Right hindlimb (tissue), 1 donor: ENCODE measurements at places on chromosomes 16 and 17.

- no peak for DNase-seq
These were observed 238.2 kb upstream of the ASIC2 start for GRCh38 chr17:33531311-33531710.

DNA sequence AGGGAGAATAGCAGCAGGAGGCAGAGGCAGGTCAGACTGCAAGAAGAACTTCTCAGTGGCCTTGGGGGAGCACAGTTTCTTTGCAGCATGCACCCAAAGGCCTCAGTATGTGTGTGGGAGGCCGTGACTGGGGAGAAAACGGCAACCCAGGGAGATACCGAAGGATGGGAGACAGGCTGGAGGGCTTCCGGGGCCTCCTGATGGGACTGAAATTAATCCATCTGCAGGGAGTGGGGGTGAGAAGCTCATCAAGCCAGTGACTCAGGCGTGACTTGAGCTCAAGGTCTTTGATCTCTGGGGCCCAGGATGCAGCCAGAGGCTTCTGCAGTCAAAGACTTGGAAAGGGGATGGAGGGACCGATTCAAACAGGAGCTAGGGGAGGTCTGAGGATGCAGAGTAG lies 5.1 kb upstream of the C17orf113 start:
- no peak for DNase-seq

DNA sequence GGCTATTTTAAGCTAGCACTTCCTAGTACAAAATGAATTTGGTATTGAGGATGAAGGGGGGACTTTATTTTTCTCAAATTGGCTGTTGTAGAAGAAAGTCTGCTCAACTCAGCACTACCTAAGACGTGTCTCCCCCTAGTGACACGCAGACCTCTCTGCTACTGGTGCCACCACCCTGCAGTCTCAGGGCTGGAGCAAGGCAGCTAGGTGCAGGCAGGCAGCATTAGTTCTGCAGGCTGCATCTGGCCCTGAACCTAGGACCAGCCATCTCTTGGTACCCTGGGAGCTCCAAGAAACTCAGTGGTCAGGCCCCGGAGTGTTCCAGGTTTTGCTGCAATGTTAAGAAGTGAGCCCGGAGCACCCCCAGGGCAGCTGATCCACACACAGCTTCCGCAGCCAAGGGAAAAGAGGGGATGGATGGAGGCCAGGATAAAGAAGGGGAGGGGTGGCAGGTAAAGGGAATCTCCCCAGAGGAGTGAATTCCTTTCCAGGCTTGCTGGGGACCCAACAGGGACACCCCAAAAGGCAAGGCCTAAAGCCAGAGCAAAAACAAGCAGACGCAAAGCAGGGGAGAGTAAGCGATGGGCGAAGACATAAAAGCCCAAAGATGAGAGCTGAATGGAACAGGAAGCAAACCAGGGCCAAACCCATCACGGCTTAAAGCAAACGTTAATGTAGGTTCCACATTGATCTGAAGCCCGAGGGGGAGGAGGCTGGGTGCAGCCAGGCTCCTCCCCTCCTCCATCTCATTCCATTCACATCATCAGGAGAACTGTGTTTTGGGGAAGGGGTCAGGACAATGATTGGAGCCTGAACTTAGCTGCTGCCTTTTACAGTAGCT lies 200.5 kb downstream of the ZFHX3 start:
- DNase-seq, result peak; percentile 44

GRCh38 chr17:79294459-79295071 lies 219.9 kb downstream of the ENGASE start:
- DNase-seq, result peak; percentile 80

- DNase-seq, result no peak
These were observed 683.1 kb upstream of the SALL1 start for GRCh38 chr16:51834133-51834532.

DNA sequence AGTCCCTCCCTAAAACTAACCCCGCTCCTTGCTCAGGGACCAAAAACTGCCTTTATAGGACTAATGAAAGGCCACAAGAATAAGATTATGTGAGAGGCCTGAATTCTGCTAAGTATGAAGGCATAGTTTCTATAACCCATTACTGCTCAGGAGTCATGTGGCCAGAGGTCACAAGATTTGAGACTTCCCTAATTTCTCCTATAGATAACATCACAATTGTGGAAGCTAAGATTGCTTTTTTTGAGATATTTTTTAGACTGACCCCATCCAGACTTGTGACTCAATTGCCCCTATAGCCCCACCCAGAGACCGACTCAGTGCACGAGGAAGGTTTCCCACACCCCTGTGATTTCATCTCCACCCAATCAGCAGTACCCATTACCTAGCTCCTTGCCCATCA lies 504.1 kb upstream of the GOT2 start:
- no peak for DNase-seq

DNA sequence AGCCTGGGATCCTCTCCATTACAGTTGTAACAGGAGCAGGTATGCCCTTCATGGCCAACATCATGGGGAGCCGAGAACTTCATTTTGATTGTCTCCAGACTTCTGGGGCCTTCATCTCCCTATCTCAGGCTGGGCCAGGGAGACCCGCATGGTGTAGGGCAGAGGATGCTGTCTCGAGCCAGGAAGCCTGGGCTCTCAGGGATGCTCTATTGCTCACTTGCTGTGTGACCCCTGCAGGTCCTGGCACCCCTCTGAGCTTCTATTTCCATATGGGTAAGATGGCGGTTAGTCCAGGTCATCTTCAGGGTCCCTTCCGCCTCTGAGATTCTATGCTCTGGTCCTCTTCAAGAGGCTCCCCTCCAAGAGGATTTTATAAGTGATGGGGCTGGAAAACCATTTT lies 20.6 kb upstream of the RNF135 start:
- DNase-seq, result no peak

DNA sequence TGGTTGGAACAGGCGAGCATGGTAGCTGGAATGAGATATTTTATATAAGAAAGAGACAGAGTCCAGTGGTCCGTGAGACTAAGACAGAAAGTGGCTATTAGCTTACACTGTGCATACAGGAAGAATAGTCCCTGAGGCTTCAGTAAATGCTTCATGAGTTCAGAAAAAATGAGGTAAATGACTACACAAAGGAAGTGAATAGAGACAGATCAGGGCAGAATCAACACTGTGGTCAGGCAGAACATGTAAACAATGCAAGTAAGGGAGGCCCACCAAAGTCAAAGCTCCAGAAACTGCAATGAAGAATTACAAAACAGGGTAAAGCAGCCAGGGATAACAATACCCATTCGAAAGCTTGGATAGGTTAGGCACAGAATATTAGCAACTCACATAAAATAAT lies 4.8 kb downstream of the ABCA10 start:
- DNase-seq, result no peak

DNA sequence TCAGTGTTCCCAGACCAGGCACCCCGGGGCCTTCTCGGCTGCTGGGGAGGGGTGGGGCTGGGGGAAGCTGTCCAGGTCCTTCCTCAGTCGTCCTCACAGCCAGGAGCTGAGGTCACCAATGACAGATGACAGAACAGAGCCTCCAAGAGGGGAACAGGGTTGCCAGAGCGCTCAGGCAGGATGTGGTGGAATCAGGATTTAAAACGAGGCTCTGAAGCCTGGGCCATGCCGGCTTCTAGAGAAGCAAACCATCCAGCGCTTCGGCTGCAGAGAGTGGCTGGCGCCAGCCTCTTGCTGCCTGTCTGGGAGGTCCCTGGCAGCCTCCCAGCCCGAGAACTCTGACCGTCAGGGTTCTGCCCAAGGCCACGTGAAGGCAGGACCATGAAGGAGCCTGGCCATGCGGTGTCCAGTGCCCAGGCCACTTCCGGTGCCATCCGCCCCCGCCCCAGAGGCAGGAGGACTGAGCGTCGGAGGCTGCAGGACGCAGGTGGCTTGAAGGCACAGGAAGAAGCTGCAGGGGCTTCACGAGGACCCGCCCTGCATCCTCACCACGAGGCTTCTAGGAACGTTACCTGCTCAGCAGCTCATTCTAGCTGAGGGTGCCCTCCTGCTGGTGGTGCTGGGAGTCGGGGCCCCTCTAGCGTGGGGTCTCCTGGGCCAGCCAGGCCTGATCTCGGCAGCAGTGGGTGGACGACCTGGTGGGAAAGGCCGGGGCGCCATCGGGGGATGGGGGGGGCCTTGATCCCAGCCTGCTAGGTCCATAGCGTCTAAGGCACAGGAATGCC lies 78.5 kb downstream of the KLHDC4 start:
- DNase-seq, result peak; percentile 64

- no peak for DNase-seq
These were observed 4.6 kb downstream of the RAI1 start for GRCh38 chr17:17685775-17686291.

GRCh38 chr16:999677-1000076 lies 18.1 kb downstream of the SOX8 start:
- no peak for DNase-seq

- no peak for DNase-seq
These were observed 2.2 kb downstream of the MYO19 start for GRCh38 chr17:36532435-36532975.

GRCh38 chr17:30347488-30347887 lies 13.6 kb upstream of the TMIGD1 start:
- DNase-seq, result no peak

DNA sequence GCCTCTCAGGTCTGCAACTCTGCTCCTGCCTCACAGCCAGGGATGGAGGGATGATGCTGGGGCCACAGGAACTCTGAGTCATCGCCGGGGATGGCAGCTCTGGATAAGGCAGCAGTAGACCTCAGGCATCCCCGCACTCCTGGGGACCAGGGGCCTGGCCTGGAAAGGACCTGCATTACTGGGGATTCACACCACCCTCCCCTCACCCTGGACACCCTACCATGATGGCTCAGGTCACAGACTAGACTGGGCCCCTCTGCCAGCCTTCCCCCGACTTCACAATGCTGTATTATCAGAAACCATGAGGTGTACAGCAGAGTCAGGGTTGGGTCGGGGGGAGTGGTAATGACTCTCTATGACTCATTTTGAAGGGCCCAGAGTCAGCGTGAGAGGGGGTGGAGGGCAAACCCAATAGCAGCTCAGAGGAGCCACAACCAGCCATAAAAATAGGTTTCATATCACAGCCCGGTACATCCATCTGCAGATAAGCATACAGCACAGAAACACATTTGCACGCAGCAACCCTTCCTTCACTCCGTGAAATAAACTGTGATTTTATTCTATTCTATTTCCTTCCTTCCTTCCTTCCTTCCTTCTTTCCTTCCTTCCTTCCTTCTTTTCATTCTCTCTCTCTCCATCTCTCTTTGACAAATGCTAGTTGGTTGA lies 28.8 kb downstream of the DYNLRB2 start:
- no peak for DNase-seq

DNA sequence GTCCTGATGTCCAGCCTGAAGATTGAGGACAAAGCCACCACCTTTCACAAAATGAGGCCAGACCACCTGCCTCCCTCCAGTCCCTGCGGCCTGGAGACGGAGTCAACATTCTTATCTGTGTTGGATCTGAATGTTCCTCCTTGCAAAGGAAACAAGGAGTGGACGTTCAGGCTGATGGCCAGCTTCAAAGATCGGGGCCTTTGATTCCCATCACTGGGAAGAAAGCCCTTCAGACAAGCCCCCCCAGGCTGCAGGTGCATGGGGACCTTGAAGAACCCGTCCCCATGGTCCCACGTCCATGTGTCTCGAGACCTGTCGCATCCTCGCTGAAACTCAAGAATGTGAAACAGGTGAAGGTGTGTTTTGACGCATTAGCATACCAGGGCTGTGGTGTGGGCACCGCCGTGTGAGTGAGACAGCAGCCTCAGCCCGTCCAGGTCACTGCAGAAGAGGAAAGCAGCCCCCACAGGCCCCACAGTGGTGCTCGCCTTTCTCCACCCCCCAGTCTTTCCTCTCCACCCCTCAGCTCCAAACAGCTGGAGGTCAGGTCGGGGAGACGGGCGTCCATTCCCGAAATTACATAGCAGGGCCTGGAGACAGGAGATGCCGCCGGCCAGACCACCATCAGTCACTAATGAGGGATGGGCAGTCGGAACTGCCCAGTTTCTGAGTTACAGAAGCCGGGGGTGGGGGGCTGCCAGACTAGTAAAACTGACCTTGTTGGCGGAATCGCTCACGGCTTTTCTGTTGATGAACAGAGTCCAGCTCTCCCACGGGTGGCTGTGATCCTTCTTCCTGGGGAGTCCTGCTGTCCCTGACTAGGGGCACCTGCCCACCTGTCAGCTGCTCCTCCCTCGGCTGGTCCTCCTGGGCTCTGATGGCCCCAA lies 877 bp upstream of the CSNK1D start:
- no peak for DNase-seq

DNA sequence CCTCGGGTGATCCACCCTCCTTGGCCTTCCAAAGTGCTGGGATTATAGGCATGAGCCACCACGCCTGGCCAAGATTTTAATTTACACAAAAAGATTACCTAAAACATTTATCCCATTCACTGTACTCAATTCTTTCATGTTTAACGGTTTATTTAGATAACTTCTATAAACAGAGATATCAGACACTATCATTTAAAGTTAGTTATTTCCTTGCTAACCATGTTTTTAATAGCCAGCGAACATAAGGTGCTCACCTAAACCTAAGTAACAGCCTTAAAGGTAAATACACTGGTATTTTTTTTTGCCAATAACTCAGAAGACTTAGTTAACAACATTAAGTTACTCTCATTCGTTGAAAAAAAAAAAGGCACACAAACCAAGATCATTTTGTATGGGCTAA lies 82.0 kb upstream of the C17orf78 start:
- DNase-seq, result no peak

DNA sequence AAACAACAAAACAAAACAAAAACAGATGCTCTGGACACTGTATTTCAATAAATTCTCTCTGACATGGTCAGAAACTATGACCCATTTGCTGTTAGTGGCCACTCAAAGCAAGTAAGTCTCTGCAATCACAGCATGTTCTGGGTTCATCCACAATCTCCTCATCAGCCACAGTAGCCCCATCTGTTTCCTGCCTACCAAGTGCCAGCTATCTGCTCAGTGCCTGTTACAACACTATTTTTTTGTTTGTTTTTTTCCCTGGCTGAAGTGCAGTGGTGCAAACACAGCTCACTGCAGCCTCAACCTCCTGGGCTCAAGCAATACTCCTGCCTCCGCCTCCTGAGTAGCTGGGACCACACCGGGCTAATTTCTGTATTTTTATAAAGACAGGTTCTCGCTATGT lies 137.9 kb downstream of the SOX9 start:
- no peak for DNase-seq

- DNase-seq, result no peak
These were observed 152.6 kb upstream of the CACNG5 start for GRCh38 chr17:66682283-66682682.

- no peak for DNase-seq
These were observed 280.9 kb downstream of the MAP2K4 start for GRCh38 chr17:12301551-12301950.

GRCh38 chr17:21300601-21301571 lies 16.4 kb downstream of the MAP2K3 start:
- DNase-seq, result peak; percentile 15

DNA sequence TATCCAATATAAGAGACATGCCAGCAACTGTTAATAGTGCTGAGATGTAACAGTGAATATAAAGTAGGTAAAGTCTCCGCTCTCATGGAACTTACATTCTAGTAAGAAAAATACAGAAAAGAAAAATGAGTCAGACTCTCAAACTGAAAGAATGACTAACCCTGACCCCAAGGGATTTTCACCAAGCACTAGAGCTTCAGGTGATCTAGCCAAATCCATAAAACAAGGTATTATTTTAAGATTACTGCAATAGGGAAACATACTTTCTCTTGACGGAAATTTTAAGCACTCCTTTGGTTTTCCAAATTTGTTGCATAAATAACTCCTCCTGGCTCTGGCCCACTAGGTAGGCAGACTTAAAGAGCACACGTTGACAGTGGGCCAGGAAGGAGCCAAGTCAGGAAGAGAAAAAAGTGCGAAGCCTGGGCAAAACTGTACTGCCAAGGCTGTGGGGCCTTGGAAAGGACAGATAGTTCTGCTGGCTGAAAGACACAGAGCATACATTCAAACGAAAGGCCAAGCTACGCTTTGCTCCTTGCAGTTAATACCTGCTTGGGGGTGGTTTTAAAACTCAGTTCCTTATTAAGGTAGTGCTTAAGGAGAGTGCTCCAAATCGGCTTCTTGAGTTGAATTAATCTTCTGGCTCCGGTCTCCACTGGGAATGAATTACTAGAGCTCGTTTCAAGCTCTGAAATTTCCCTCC lies 1.4 kb downstream of the GOT2 start:
- peak; percentile 53 for DNase-seq
